ENCODE measurements at places on chromosomes 3 and 15.

- DNase-seq = no peak
Observed at GRCh38 chr3:5430701-5431100, 243.2 kb downstream of the EDEM1 start.

GRCh38 chr15:35479423-35479822 lies 66.5 kb downstream of the DPH6 start:
- DNase-seq = no peak

DNA sequence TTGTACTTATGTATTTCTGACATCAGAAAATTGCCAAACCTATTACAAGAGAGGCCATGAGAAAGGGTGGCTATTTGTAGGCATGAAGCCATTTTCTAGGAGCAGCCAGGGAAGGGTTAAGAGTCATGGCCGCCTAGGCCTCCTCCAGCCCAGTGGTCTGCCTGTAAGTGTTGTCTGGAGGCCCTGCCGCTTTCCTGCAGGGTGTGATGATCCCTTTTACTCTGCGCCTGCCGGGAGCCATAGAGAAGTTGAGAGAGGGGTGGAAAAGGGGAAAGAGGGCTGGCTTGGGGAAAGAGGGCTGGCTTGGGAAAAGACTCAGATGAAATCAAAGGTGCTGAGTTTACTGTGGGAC lies 29.1 kb upstream of the KCTD6 start:
- no peak for DNase-seq

DNA sequence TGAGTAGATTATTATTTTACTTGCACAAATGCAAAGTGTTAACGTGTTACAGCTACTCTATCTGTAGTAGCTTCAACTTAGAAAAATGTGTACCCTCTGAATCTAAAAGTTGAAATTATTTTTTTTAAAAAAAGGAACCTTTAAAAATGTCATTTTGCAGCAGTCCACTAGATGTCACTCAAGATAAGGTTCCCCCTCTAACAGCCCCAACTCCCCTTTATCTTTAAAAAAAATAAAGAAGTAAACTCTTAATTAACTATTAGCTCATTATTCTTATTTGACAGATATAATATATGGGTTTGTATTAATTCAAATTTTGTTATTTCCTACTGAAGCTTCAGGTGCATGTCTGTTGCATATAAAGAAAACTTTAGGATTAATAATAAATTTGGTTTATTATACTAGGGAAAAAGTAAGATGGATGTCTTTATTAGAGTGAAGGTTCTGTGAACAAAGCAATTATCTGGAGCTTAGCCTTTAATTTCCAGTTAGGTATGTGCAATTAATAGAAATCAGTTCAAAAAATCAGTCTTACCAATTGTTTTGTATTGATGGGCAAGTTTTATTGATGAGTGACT lies 288.5 kb downstream of the VGLL3 start:
- DNase-seq = peak; percentile 8

- DNase-seq = no peak
Observed at GRCh38 chr3:16520970-16521881, 7.7 kb upstream of the RFTN1 start.

DNA sequence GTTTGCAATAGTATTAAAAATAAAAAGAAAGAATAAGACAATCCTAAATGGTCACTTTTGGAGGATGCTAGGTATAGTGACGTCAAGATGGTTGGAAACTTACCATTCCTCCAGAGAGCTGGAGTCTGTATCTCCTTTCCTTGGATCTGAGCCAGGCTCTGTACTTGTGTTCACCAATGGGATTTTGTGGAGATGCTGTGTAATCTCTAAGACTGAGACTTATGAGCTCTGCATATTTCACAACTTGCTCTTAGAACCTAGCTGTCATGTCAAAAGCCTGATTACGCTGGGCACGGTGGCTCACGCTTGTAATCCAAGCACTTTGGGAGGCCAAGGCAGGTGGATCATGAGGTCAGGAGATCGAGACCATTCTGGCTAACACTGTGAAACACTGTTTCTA lies 126.8 kb upstream of the CLSTN2 start:
- no peak for DNase-seq

DNA sequence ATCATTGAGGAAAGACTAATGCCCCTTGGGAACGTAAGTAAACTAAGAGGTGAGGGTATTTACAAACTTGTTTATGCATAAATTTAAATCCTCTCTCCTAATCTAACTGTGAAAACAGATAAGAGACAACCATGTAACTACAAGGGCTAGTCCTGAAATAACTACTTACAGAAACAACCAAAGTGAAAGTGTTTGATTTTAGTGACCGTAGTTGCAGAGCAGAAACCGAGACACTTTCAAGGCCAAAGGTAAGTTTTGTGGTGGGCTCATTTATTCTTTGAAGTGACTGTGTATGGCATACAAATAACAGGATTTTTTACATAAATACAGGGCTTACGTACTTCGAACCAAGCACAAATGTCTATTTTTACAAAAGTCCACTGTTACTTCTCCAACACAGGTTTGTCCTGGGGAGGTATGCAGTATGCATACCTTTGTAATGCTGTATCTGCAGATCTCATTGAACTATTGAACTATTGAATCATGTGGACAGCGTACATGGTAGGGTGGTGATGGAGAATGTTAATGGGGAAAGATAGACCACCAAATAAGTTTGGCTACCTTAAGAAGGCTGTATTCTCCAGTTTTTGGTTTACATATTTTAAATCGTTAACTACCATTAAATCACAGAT lies 99.6 kb upstream of the RBMS3 start:
- DNase-seq = no peak

DNA sequence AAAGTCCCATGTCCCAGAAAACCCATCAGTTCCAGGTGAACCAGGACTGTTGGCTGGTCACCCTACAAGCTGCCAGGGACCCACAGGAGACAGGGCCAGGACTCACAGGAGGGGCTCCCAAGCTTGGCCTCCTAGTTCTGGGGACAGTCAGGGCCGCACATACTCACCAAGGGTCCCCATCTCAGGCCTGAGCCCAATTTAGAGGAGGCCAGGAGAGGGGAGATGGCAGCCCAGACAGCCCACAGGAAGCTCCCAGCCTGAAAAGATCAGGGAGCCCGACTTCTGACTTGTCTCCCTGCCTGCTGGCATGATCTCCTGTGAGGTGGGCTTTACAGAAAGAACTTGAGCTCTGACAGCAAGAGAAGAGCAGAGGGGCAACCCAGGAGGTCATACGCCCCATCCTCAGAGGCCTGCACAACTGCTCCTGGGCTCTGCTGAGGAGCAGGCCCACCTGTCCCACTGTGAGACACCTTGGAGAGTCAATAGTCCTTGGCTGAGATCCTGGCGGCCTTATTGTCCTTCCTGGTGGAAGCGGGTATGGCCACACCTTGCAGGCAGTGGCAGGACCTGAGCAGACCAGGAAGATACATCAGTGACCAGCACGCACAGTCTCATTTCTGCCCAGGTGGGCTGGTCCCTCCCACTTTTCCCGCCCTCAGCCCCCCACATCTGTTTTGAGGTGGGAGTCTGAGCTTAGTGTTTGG lies 2.5 kb upstream of the ISLR start:
- DNase-seq = no peak
